ENCODE measurements at places on chromosomes 12 and 14. TPM values are rescaled to one million over a fixed set of nuclear protein-coding genes. Genes with fewer than 3 reads are reported as not detected.

PTPRB gene
- 1.1 TPM for total RNA-seq

MIP gene
- not detected for total RNA-seq

ACSM4 gene
- not detected for total RNA-seq

ADAM21 gene
- total RNA-seq, result not detected

CFAP73 gene
- not detected for total RNA-seq

CISTR gene
- total RNA-seq, result not detected

ANG gene
- total RNA-seq, result 4.3 TPM

P2RX2 gene
- 0.84 TPM for total RNA-seq

PROX2 gene
- total RNA-seq, result not detected

TSPAN11 gene
- total RNA-seq, result 3.9 TPM

SIX6 gene
- total RNA-seq, result not detected

FGD6 gene
- total RNA-seq, result 22.4 TPM

CDKN3 gene
- total RNA-seq, result 48.3 TPM

KRT81 gene
- total RNA-seq, result not detected

MANSC4 gene
- total RNA-seq, result not detected

ABCD2 gene
- total RNA-seq, result 0.06 TPM

KDM2B gene
- 162 TPM for total RNA-seq

KLHL33 gene
- total RNA-seq, result not detected

ASCL1 gene
- not detected for total RNA-seq

C3AR1 gene
- not detected for total RNA-seq

KRT6A gene
- total RNA-seq, result not detected

FIGNL2 gene
- 7.5 TPM for total RNA-seq

IL23A gene
- 2.3 TPM for total RNA-seq

TEAD4 gene
- total RNA-seq, result 116 TPM

GNB3 gene
- total RNA-seq, result 9.0 TPM

OR4K5 gene
- total RNA-seq, result not detected

JPH4 gene
- total RNA-seq, result 46.7 TPM

NANOG gene
- 229 TPM for total RNA-seq

TDRD9 gene
- not detected for total RNA-seq

KRT72 gene
- not detected for total RNA-seq

DNAJC22 gene
- 0.39 TPM for total RNA-seq

CMTM5 gene
- total RNA-seq, result not detected

SDR9C7 gene
- total RNA-seq, result not detected

GUCY2C gene
- 2.5 TPM for total RNA-seq

DPF3 gene
- total RNA-seq, result 0.19 TPM

PTPRO gene
- 2.0 TPM for total RNA-seq

EMP1 gene
- 0.65 TPM for total RNA-seq

VRTN gene
- 148 TPM for total RNA-seq

ANKS1B gene
- total RNA-seq, result 8.5 TPM

TMEM132D gene
- 10.1 TPM for total RNA-seq

HELB gene
- total RNA-seq, result 7.6 TPM

LAG3 gene
- total RNA-seq, result 2.8 TPM

KRT8 gene
- total RNA-seq, result 290 TPM
